ENCODE measurements at places on chromosomes 13 and 19.

DNA sequence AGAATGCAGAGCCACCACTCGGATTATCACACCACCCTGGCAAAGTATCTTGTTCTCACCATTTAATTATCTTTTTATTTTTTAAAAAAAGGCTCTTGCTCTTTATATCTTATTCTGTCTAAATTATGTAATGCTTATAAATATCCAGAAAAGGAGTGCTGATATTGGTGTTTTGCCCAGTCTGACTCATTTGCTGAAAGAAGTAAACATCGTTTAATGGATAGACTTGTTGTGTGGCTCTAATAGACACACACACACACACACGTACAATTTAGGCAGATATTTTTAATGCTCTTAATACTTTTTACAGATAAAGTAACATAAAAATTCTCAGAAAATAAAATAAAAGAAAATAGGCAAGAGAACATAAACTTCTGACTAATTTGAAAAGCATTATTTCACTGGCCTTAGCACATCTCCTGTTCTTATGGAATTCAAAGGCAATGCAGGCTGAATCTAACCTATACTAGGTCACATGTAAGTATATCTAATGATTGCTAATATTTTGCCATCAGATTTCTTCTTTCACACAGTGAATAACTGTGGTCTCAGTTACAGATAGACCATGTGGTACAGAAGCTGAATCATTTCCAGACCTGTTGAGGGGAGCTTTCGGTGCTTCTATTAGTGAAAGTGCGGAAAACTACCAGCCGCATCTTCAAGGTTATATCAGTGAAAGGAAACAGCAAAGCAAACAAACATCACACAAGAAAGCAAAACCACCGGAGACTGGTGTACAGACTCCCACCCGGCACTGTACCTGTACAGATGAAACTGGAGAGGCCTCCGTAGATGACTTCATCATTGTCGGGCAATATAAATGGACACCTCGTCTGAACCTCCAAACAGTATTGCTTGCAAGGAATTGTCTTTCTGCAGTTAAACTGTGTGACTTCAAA lies 642.1 kb upstream of the ARGLU1 start:
- peaks cover 3% of the 10 kb centered on the region for H3K4me1 ChIP-seq
- H3K36me3 ChIP-seq, result no peaks in the 10 kb centered on the region

DNA sequence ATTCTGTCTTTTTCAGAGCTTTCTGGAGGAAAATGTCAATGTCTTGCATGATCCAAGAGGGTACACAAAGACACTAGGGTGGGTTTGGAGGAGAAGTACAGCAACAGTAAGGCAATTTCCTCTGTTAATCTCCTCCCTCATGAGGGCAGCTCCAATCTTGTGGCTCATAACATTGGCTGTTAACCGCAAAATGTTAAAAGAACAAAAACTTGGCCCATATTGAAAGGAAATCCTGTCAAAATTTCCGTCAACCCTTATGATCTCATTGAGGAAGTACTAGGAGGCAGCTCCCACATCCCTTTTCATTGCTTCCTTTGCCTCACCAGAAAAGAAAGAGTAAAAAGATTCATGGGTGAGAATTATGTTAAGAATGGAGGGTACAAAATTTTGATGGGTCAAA lies 11.6 kb downstream of the OXGR1 start:
- no peak for DNase-seq
- no peaks in the 10 kb centered on the region for H3K4me1 ChIP-seq
- H3K4me3 ChIP-seq, result no peak overlapping the region
- no peaks in the 10 kb centered on the region for H3K36me3 ChIP-seq

DNA sequence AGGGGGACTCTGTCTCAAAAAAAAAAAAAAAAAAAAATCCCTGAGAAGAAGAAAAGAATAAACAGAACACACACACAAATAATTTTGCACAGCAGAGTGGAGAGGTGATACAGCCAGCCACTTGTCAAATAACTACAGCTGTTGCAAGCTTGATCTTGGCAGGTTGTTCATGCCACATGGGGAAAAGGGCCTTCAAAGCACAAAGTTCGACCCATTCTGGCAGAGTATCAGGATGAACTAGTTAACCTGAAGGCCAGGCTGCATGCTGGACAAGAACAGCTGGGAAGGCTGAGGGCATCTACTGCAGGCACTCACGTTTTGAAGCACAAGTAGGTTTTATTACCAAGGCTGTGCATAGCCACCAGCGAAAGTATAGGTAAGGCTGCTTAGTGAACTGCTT lies 104.1 kb downstream of the KCTD15 start:
- H3K4me1 ChIP-seq, result peaks cover 1% of the 10 kb centered on the region
- no peak overlapping the region for H3K27ac ChIP-seq
- no peak overlapping the region for H3K4me3 ChIP-seq
- no peaks in the 10 kb centered on the region for H3K36me3 ChIP-seq

GRCh38 chr19:9128171-9128570 lies 1.4 kb upstream of the OR7G3 start:
- DNase-seq, result no peak
- H3K4me1 ChIP-seq, result no peaks in the 10 kb centered on the region
- H3K27me3 ChIP-seq, result no peaks in the 10 kb centered on the region
- H3K4me3 ChIP-seq, result no peak overlapping the region

GRCh38 chr13:22877421-22877820 lies 303.4 kb upstream of the SGCG start:
- no peaks in the 10 kb centered on the region for H3K27me3 ChIP-seq
- H3K4me3 ChIP-seq, result no peak overlapping the region
- no peak overlapping the region for H3K27ac ChIP-seq

GRCh38 chr13:40635315-40635995 lies 31.0 kb downstream of the FOXO1 start:
- H3K36me3 ChIP-seq, result no peaks in the 10 kb centered on the region
- DNase-seq, result no peak
- H3K27me3 ChIP-seq, result no peaks in the 10 kb centered on the region
- H3K4me1 ChIP-seq, result peaks cover 21% of the 10 kb centered on the region

- H3K4me1 ChIP-seq, result no peaks in the 10 kb centered on the region
- no peak for DNase-seq
- H3K27ac ChIP-seq, result no peak overlapping the region
- H3K36me3 ChIP-seq, result no peaks in the 10 kb centered on the region
Observed at GRCh38 chr13:73851104-73851503, 283.1 kb downstream of the KLF12 start.

- H3K27ac ChIP-seq, result no peak overlapping the region
- no peaks in the 10 kb centered on the region for H3K4me1 ChIP-seq
- no peaks in the 10 kb centered on the region for H3K36me3 ChIP-seq
- H3K27me3 ChIP-seq, result no peaks in the 10 kb centered on the region
Observed at GRCh38 chr13:83220241-83220640, 662.0 kb downstream of the SLITRK1 start.

GRCh38 chr13:24927810-24928404 lies 163.9 kb downstream of the RNF17 start:
- H3K27me3 ChIP-seq, result no peaks in the 10 kb centered on the region
- no peak overlapping the region for H3K27ac ChIP-seq
- H3K36me3 ChIP-seq, result no peaks in the 10 kb centered on the region

DNA sequence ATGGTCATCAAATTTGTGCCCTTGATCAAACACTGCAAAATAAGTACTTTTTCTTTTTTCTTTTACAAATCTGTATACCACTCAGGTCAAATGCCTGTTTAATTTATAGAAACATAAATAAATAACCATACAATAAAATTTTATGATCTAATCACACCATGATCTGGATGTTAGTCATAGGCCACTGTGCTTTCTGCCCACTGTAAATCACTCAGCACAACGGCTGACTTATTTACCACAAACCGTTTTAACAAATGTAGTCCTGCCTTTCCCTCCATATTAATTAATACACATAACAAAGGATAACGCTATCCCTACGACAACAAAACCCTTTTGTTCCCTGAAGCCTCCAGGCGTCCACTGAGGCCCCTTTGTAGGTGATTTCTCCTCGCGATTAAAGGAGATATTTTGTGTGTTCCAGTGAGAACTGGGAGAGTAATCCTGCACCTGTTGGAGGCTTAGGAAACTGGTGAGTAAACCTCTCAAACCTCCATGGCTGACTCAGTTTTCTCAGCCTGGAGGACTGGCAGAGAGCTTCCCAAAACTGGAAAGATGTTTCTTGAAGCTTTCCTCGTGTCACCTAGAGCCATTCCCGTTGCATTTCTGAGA lies 477.1 kb upstream of the SGCG start:
- H3K4me1 ChIP-seq, result no peaks in the 10 kb centered on the region
- no peak for DNase-seq
- no peaks in the 10 kb centered on the region for H3K36me3 ChIP-seq
- H3K27ac ChIP-seq, result no peak overlapping the region
- H3K27me3 ChIP-seq, result no peaks in the 10 kb centered on the region
- no peak overlapping the region for H3K4me3 ChIP-seq

GRCh38 chr19:4157164-4157563 lies 3.7 kb downstream of the CREB3L3 start:
- H3K4me1 ChIP-seq, result no peaks in the 10 kb centered on the region
- no peak for DNase-seq
- H3K27me3 ChIP-seq, result no peaks in the 10 kb centered on the region
- no peak overlapping the region for H3K4me3 ChIP-seq
- no peak overlapping the region for H3K27ac ChIP-seq
- H3K36me3 ChIP-seq, result no peaks in the 10 kb centered on the region

GRCh38 chr19:35478794-35479677 lies 11.2 kb downstream of the KRTDAP start:
- no peaks in the 10 kb centered on the region for H3K36me3 ChIP-seq
- no peak overlapping the region for H3K4me3 ChIP-seq
- no peaks in the 10 kb centered on the region for H3K4me1 ChIP-seq
- H3K27ac ChIP-seq, result no peak overlapping the region
- H3K27me3 ChIP-seq, result no peaks in the 10 kb centered on the region

GRCh38 chr13:72180253-72180952 lies 313.4 kb upstream of the DACH1 start:
- no peaks in the 10 kb centered on the region for H3K4me1 ChIP-seq
- no peaks in the 10 kb centered on the region for H3K36me3 ChIP-seq
- no peak overlapping the region for H3K4me3 ChIP-seq
- no peak for DNase-seq
- H3K27ac ChIP-seq, result no peak overlapping the region
- no peaks in the 10 kb centered on the region for H3K27me3 ChIP-seq

GRCh38 chr13:43170506-43170905 lies 147.1 kb downstream of the DNAJC15 start:
- H3K4me1 ChIP-seq, result no peaks in the 10 kb centered on the region
- no peak for DNase-seq
- no peak overlapping the region for H3K4me3 ChIP-seq
- H3K27me3 ChIP-seq, result no peaks in the 10 kb centered on the region
- no peak overlapping the region for H3K27ac ChIP-seq

- no peaks in the 10 kb centered on the region for H3K4me1 ChIP-seq
- H3K4me3 ChIP-seq, result no peak overlapping the region
- H3K36me3 ChIP-seq, result no peaks in the 10 kb centered on the region
- DNase-seq, result no peak
Observed at GRCh38 chr13:104426435-104426834, 1360.2 kb upstream of the SLC10A2 start.

Data from ovary (tissue), 10 donors.